ENCODE measurements at places on chromosomes 3 and 15.

GRCh38 chr3:149848238-149848637 lies 35.2 kb downstream of the RNF13 start:
- DNase-seq = no peak

DNA sequence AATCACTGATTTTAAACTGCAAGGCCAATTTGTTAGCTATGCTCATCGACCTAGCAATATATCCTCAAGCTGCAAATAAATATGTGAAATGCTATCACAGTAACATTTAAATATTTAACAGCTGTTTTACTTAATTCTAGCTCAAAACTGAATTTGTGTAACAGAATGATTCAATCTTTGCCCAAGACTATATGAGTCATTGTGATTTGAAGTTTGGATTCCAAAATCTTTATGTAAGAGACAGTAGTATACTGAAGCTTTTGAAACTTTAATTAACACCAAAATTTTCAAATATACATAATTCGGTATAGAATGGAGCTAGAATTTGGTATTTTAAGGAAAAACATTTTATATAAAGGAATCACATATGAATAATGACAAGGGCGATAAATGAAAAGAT lies 603.0 kb upstream of the ROBO2 start:
- DNase-seq = no peak

GRCh38 chr3:125591116-125591760 lies 4.1 kb downstream of the OSBPL11 start:
- DNase-seq = no peak

DNA sequence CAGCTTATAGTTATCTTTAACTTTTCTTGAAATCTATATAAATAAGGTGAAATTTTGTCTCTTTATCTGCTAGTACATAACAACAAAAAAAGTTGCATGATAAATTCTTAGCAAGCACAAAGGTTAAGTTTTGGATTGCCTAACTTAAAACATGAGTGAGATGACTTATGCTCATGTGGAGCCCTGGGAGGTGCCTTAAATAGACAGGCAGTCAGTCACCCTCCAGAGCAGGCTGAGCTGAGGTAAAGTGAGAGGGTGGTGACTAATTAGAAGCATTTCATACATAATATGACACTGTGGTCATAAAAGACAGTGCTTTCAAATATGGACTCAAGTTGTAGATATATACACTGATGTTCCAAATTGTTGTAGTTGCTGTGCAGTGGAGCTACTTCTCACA lies 14.6 kb upstream of the MME start:
- DNase-seq = no peak

DNA sequence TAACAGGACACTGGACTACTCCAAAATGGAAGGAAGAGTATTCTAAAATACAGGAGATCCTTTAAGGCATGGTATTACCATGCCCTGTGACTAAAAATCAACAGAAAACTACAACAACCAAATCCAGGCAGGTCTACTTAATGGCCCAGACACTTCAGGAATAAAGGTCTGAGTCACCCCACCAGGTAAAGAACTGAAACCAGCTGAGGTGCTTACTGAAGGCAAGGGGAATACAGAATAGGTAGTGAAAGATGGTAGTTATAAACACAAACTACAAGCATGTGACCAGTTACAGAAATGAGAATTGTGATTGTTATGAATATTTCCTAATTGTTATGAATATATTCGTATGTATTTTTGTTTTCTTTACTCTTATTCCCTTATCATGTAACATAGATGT lies 13.4 kb downstream of the IFT57 start:
- DNase-seq = no peak

GRCh38 chr15:67017311-67017710 lies 48.1 kb upstream of the SMAD3 start:
- DNase-seq = no peak

DNA sequence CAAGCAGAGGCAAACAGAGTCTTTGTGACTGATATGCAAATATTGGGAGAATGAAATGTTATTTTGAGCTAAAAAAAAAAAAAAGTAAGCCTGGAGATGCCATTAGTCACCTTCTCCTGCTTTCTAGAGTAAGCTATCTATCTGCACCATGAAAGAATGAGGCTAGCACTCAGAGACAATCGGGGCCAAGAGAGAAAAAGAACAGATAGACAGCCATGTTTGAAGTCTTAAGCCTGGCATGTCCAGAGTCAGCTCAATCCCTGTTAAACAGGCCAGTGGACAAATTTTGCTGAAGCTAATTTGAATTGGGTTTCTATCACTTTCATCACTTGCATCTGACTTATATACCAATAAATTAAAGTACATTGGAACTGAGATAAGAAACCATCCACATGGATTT lies 204.4 kb downstream of the SLC9A9 start:
- no peak for DNase-seq

DNA sequence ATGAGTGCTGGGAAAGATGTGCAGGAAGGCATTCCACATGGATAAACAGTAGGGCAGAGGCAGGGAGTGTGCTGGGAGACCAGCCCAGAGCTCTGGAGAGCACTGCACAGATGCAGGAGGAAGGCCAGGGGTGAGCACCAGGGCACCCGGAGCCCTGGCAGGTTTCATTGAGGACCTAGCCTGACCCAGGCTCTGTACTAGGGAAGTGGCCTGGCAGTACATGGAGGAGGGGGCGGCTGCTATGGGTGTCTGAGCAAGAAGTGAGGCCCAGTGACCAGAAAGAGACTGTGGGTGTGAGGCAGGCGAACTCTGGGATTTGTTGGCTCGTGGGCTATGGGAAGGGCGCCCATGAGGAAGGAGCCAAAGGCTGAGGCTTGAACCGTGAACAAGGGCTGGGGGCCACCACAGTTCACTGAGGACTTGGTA lies 139.1 kb downstream of the DNAJB8 start:
- no peak for DNase-seq

DNA sequence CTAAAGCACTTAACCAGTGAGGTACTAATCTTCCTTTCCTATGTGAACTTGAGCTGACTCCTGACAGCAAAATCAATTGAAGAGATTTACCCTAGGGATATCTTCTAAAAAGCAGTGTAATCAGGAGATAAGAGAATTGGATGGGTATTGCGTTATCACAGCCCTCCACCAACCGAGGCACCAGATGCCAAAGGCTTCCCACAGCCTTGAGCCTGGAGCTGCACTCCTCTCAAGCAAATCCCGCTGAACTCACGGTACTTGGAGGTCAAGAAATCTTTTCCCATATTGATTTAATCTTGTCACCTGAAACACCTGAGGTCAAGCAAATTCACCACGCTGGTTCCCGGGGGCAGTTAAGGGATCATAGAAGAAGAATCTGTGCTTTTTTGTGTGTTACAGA lies 346.8 kb downstream of the TBL1XR1 start:
- DNase-seq = no peak

- peak; percentile 56 for DNase-seq
These were observed 50.0 kb upstream of the TBC1D23 start for GRCh38 chr3:100210772-100211135.

- no peak for DNase-seq
These were observed 279.9 kb downstream of the CGGBP1 start for GRCh38 chr3:87778876-87779275.

- DNase-seq = no peak
These were observed 191.7 kb upstream of the GADL1 start for GRCh38 chr3:31086148-31086547.

GRCh38 chr15:89226359-89227221 lies 5.2 kb upstream of the RLBP1 start:
- no peak for DNase-seq

GRCh38 chr3:57158813-57159738 lies 6.1 kb downstream of the IL17RD start:
- DNase-seq = no peak

GRCh38 chr3:128517648-128518047 lies 24.6 kb upstream of the GATA2 start:
- DNase-seq = no peak

DNA sequence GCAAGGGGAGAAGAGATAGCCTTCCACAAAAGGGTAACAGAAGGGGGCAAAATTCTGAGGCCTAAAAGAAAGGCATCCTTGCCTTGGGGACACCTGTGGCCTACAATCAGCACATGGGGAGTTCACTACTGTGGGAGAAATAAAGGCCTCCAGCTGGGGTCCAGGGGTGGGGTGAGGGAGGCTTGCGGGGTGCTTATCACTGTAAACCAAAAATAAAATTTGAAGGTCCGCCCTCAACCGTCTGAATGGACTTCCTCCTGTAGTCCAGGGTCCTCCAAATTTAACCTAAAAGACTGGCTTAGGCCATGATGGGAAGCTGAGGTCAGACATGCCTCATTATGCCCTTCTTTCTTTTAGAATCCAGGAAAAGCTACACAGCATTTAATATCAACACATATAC lies 2.1 kb upstream of the POLR2M start:
- no peak for DNase-seq

All from central memory CD4-positive, alpha-beta T cell (primary cell).